ENCODE measurements at places on chromosomes 1 and 21.
A peak's percentile ranks its signal among the peaks of the same experiment; 100 is the strongest.

DNA sequence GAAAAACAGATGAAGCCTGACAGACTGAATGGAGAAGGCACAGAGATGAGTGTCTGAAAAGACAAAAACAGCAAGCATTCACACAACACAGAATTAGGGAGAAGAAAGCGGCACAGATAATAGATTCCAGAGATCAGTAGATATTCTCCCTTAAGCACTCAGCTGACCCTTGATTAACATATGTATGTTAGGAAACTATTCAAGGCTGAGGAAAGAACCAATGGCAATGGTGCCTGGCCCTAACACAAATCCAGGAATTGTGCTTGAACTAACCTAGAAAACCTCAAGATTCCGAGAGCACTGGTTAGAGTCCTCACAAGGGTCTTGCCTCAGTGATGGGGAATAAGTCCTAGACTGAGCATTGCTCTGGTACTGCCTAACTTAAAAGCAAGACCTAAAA is 30.9 kb downstream of the KCNT2 start:
- no peak for DNase-seq

- no peak for DNase-seq
Measured at GRCh38 chr1:44780583-44781121, 5.3 kb downstream of the RPS8 start.

- no peak for DNase-seq
Measured at GRCh38 chr1:64956010-64956640, 10.2 kb downstream of the JAK1 start.

- no peak for DNase-seq
Measured at GRCh38 chr1:16367968-16368890, 1.2 kb downstream of the SZRD1 start.

- peak; percentile 37 for DNase-seq
Measured at GRCh38 chr1:159214149-159214760, 9.6 kb downstream of the ACKR1 start.

DNA sequence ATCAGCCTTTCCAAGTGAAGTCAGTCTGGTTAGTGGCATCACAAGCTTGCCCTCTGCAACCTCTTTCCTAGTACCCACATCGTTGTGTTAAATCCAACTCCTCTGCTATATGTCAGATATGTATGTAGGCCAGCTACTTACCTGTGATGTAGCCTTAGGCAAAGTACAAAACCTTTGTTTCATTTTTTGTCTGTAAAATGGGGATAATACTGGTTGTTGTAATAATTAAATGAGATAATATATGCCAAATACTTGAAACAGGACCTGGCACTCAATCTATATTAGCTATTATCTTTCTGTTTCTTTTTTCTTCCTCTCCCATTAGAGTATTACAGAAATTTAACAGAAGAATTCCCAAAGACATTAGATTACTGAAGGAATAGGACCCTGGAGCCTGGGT is 1.2 kb downstream of the PCP4L1 start:
- DNase-seq: no peak

DNA sequence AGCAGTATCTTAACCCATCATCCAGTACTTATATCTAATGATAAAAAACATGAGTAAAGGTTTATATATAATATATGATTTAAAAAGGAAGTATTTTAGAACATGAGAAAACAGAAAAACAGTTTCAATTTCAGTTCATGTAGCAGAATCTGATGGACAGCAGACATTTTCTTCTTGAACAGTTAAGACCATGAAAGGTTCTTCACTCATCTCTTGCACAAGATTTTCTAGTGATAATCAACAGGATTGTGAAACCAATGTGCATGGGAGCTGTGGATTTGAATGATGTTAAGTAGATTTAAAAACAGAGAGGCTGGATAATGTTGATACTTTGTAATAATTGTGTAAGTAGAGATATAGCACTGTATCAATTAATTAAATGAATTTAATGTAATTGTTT is 1297.6 kb downstream of the BRINP3 start:
- no peak for DNase-seq

DNA sequence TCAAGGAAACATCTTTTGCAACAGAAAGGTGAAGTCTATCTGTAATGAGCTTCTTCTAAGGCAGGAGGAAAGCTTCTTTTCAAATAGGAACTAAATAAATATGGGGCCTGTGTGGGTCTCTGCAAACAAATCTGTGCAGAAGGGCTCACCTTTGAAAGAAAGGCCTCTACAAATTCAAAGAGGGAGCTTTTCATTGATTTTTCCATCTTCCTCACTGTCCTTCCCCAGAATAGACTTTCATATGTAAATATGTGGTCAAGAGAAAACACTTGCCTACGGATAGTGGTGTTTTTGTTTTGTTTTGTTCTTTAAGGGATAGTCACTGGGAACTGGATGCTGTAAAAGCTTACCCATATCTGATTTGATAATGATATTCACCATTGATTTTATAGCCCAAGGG is 223.4 kb downstream of the DSCAM start:
- no peak for DNase-seq

GRCh38 chr21:29209696-29210095 is 79.3 kb downstream of the MAP3K7CL start:
- DNase-seq: no peak

DNA sequence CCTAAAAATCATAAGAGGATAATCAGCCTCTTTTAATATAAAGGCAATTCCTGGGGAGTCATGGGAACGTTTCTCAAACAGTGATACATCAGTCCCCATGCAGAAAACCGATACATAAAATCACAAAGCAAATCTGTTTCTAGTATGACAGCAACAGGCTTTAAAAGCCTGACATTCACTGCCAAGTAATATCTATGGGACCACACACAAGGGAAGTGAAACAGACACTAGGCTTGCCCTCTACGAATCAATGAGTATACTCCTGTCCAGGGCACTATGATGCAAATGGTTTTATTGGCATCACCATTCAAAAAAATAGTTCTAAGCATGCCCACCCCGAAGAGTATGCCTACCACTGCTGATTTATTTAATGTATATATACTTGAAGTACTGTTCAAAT is 54.4 kb downstream of the TIAM1 start:
- no peak for DNase-seq

DNA sequence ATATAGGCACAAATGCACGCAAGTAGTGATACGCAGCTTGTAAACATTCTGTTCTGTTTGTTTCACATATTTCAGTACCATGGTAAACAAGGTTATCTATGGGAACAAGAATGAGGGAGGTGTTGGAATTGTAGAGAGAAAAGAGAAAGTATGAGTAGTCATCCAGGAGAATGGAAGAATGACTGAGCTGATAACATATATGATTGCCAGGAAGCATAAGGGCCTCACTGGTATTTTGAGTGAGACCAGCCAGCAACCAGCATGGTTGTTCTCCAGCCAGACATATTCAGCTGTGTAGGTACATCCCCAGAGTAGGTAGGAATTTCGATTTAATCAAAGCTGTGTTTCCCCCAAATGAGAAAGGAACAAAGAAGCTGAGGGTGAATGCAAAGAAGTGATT is 58.9 kb upstream of the ARTN start:
- DNase-seq: no peak

GRCh38 chr21:42829417-42829816 is 49.9 kb downstream of the WDR4 start:
- DNase-seq: no peak

DNA sequence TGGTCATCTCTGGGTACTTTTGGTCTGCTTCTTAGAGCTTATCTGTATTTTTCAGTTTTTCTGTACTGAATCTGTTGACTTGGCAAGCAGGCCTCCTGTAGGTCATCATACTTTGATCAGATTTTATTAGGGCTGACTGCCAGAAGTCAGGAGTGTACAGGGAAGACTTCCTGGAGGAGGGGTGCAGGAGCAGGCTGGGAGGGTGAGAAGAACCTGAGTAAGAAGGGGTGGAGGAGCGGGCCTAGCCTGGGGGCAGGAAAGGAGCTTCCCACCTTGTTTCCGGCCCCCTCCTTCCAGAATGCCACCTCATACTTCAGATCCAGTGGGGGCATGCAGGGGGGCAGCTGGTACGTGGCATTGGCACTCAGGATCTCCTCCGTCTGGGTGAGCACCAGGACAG is 18.3 kb upstream of the IL22RA1 start:
- no peak for DNase-seq

GRCh38 chr21:28220680-28221079 is 772.0 kb downstream of the LTN1 start:
- no peak for DNase-seq

GRCh38 chr1:40583980-40584379 is 52.5 kb downstream of the ZNF684 start:
- DNase-seq: no peak

DNA sequence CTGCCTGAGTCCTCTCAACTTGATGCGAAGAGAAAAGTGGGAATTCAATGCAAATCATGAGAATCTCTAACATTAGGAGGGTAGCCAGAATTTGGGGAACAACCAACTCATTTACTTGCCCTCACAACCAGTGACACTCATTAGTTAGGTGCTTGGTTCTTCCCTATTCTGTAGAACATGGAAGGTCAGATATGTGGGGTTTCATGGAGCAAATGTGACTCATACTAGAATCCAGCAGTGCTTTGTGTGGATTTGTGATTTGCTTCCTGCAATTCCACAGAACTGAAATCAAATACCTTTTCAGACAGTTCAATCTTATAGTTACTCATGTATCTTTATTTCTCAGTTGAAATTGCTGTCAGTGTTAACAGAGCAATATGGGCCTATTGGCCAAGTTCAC is 6.9 kb upstream of the ETV3 start:
- no peak for DNase-seq

- no peak for DNase-seq
Measured at GRCh38 chr1:15426492-15427279, 11.6 kb upstream of the CTRC start.

GRCh38 chr21:36624105-36624504 is 74.8 kb upstream of the SIM2 start:
- DNase-seq: no peak

- peak; percentile 99 for DNase-seq
Measured at GRCh38 chr1:159077120-159077961, 775 bp upstream of the AIM2 start.

GRCh38 chr1:151704246-151704645 is 12.4 kb downstream of the CELF3 start:
- DNase-seq: no peak

- no peak for DNase-seq
Measured at GRCh38 chr1:113259988-113260387, 130.3 kb upstream of the MAGI3 start.

- no peak for DNase-seq
Measured at GRCh38 chr21:14975136-14975919, 89.5 kb downstream of the NRIP1 start.

DNA sequence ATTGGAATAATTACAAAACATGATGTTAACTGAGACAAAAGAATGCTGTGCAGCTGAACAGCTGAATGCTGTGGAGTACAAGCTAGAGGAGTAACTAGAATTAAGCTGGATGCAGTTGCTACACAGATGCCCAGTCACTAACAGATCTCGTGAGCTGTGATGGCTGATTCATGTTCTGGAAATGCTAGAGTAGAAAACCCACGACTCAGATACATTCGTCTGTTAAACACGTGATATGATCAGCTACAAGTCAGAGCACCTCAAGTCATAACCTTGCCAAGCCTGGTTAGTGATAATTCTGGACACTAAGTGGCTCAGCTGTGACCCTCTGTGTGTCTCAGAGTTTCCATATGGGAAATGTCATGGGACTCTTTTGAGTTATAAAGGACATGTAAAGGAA is 89.7 kb upstream of the ESRRG start:
- DNase-seq: no peak

- no peak for DNase-seq
Measured at GRCh38 chr21:37449302-37449937, 82.8 kb downstream of the DYRK1A start.

GRCh38 chr1:92721886-92722285 is 63.0 kb downstream of the EVI5 start:
- no peak for DNase-seq

GRCh38 chr21:32309906-32310460 is 11.3 kb downstream of the MRAP start:
- no peak for DNase-seq

- DNase-seq: no peak
Measured at GRCh38 chr21:45130324-45130774, 56.0 kb downstream of the ADARB1 start.

DNA sequence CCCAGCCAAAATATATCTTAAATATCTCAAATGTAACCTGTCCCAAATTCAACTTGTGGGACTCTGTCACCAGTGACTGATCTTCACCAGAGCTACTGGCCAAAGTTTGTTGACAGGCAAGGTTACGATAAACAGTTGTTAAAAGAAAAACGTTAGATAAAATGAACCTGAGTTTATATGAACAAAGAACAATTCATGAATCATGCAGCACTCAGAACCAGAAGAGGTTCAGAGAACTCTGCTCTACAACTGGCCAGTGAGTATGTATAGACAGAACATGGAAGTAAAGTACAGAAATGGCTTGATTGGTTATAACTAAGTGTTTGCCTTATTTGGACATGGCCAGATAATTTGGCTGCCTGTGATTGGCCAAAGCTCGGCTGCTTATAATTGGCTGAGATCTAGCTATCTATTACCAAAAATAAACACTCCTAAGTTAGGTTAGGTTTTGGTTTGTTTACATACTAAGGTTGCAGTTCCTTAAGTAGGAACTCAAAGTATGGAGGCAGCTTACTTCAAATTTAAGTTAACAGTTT is 25.5 kb downstream of the BTBD8 start:
- DNase-seq: no peak

- no peak for DNase-seq
Measured at GRCh38 chr1:154652893-154653292, 44.9 kb upstream of the ADAR start.

DNA sequence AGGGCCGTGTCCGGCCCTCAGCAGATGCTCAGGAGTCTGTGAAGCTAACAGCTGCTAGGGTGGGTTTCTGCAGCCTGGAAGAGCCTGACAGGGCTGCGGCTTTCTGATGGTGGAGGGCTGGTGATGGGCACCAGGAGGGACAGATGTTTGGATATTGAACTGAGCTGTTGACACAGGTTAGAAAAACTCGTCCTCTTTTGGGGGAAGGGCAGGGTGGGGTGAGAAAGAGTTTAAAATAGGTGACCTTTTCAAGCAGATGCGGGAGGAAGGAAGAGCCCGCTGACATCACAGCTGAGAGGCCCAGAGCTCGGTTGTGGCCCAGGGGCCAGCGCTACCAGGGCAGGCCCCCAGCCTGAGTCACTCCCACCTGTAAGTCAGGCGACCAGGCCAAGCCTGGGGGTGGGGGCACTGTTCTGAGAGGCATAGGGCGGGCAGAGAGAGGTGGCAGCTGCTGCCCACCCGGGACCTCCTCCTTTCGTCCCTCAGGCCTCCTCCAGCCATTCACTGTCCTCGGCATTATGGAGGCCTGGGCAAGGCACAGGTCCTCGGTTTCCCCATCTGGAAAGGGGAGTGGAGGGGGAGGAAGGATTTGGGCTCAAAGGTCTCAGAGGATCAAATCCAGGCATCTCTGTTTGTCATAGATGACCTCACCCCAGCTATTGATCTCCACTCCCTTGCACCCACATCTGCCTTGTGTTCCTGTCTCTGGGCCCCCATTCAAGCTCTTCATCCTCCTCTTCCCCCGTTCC is 32.3 kb upstream of the ID3 start:
- no peak for DNase-seq

DNA sequence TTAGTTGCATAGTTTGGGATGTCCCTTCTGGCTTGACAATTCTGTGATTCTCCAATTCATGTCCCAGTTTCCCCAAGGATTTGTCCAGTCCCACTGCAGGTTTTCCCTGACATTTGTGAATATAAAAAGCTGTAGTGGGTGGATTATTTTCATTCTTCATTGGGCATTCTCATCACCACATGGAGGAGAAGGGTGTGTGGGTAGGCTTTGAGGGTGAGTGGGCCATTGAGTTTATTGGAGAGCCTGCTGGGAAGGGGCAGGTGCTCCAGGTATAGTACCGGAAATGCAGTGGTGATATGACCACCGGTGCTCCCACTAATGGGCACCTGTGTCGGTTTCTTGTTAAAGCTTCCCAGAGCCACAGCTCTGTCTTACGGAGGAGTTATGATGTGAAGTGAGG is 74.5 kb downstream of the CNIH3 start:
- DNase-seq: no peak
